ENCODE measurements at places on chromosomes 16 and 17.

GRCh38 chr16:80899809-80900592 is 95.6 kb upstream of the CDYL2 start:
- no peak for DNase-seq

- no peak for DNase-seq
These were observed 298.1 kb downstream of the CEP112 start for GRCh38 chr17:65893692-65894279.

DNA sequence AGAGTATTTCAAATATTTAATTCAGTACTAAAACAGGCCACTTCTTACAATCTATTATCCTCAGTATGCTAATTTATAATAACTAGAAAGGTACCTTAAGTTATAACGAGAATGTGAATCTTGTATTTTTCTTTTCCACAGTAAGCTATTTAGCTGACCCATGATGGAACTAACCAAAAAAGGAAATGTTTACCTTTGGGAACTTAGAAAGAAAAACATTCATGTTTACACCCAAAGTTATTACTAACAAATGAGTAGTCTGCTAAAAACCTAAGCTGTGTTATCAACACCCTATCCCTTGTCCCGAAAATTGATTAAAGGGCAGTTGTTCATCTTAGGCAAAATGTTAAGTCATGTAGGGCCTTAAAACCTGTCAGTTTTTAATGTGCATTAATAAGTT is 8.1 kb downstream of the GNA13 start:
- no peak for DNase-seq

GRCh38 chr16:2532494-2533141 is 1.4 kb upstream of the CEMP1 start:
- no peak for DNase-seq

GRCh38 chr16:27486344-27486743 is 63.4 kb downstream of the GTF3C1 start:
- DNase-seq: no peak

GRCh38 chr17:32471652-32472051 is 15.1 kb upstream of the CDK5R1 start:
- DNase-seq: no peak

All from iPS DF 19.7 (cell line).